ENCODE measurements at places on chromosomes 6 and 20. TPM values are rescaled to one million over a fixed set of nuclear protein-coding genes. Genes with fewer than 3 reads are reported as not detected.

Gene PRICKLE4
- total RNA-seq, result 0.85 TPM

Gene BTN1A1
- total RNA-seq, result not detected

Gene SEMG1
- total RNA-seq, result not detected

Gene LY6G5C
- 1.9 TPM for total RNA-seq

Gene CLPSL1
- total RNA-seq, result not detected

Gene CFAP61
- 0.37 TPM for total RNA-seq

Gene PAX1
- not detected for total RNA-seq

Gene KCNS1
- not detected for total RNA-seq

Gene ZHX3
- 4.0 TPM for total RNA-seq

Gene ENPP5
- total RNA-seq, result not detected

Gene HRH3
- total RNA-seq, result not detected

Gene VPS16
- 35.6 TPM for total RNA-seq

Gene GGTLC1
- not detected for total RNA-seq

Gene KCNK17
- not detected for total RNA-seq

Gene PI16
- total RNA-seq, result not detected

Gene HLA-DQA2
- not detected for total RNA-seq

Gene ULBP3
- 4.0 TPM for total RNA-seq

Gene LRP11
- 33.8 TPM for total RNA-seq

Gene CPNE5
- total RNA-seq, result 0.15 TPM
